Activated naive CD8-positive, alpha-beta T cell treated with anti-CD3 and anti-CD28 coated beads, Interleukin-2, amount 50 U/mL, for 16 hours (primary cell): ENCODE measurements at places on chromosomes 5 and 9.

- no peak for DNase-seq
These were observed 73.6 kb downstream of the FBXL7 start for GRCh38 chr5:15573590-15573989.

- no peak for DNase-seq
These were observed 290.5 kb downstream of the DOCK8 start for GRCh38 chr9:504921-505740.

DNA sequence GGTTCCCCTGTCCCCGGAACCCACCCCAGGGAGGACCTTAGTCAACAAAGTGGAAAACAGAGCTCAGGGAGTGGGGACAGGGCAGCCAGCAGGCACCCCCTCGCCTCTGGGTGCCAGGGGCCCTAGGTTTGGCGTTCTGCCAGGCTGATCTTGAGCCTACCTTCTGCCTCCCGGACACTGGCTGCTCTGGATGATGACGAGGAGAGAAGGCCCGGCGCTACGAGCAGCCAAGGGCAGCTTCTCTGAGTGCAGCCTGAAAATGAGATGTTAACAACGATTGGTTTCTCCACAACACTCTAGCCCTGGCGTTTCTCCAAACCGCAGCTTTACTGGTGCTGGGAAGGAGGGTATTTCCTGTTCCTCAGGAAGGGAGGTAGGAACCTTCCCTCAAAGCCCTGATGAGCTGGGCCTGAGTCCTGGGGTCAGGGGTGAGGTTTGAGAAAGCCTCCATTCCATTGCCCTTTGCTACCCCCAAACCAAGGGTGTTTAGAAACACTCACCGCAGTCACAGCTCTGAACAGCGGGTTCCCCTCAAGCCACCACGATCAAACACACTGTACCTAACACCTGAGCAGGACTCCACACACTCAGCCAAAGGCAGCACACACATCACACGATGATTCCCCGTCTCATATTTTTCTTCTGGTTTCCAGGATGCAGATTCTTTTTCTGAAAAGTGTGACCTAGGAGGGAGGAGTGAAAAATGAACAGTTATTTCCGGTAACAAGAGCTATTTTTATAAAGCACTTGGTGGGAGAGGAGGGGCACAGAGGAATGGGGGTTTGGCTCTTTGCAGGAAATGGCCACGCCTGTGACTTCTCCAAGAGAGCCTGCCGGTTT, at the start of gene STING1:
TSS of gene STING1 (minus strand) at position 709 of the 840 bp plus-strand sequence. CDS start 1,054 bp downstream, outside the sequence.
- no peak for DNase-seq

- DNase-seq: no peak
These were observed 63.6 kb downstream of the RNF180 start for GRCh38 chr5:64229163-64229774.

- no peak for DNase-seq
These were observed 10.1 kb downstream of the FBXL7 start for GRCh38 chr5:15510092-15510491.

GRCh38 chr5:36363744-36364143, 62.0 kb upstream of the RANBP3L start:
- DNase-seq: no peak

- no peak for DNase-seq
These were observed 60.6 kb upstream of the TMEM215 start for GRCh38 chr9:32722704-32723103.

- no peak for DNase-seq
These were observed 393.5 kb downstream of the DMAC1 start for GRCh38 chr9:7405924-7406604.

- no peak for DNase-seq
These were observed 17.8 kb downstream of the C9orf85 start for GRCh38 chr9:71929223-71929622.

DNA sequence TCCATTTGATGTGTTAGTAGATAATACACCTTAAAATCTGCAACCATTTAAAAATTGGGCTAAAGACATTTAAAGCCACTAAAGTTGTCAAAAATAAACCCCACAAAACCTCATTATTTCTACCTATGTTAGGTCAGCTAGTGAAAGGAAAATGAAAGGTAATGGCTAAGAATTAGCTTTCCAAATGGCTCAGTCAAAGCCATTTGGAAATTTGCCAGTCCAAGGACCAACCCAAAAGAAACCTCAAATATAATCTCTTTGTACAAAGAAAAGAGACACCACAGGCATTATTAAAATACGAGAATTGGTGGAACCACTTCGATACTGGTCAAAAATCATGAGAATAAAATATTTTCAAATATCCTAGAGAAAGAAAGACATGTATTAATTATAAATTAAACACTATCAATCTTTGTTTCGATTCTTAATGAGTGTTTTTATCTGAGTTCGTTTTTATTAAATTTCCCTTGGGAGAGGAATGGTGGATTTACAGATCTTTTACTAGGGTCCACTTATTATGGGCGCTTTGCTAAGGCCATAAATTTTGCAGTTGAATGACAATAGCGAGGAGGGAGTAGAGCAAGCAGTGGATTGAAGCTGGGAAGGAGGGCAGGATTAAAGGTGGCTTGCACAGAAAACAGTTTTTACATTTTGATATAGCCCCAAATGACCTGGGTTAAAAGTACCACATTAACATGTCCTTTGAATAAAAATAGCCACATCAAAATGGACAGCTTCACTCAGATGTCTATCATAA, 116.8 kb upstream of the SHB start:
- DNase-seq: no peak

GRCh38 chr9:7899753-7900152, 100.2 kb upstream of the DMAC1 start:
- no peak for DNase-seq

DNA sequence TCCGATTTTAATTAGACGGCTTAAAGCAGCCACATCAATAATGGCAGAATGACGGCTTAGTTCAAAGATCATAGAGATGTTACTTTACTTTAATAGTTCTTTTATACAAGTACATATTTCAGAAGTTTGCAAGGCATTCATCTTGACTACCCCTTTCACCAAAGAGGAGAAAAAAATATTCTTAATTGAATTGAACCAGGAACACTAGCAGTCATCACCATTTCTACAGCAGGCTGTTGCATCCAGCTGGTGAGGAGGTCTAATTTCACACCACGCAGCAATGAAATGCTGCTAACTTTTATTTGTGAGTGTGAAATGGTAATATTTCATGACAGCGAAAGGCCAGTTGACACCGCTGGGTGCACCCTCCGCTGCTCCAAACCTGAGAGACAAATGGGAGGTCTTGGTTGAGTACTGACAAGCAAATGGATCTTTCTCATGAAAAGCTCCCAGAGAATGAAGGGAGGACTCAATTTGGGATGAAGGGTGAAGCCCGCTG, 322.2 kb downstream of the GLIS3 start:
- no peak for DNase-seq

DNA sequence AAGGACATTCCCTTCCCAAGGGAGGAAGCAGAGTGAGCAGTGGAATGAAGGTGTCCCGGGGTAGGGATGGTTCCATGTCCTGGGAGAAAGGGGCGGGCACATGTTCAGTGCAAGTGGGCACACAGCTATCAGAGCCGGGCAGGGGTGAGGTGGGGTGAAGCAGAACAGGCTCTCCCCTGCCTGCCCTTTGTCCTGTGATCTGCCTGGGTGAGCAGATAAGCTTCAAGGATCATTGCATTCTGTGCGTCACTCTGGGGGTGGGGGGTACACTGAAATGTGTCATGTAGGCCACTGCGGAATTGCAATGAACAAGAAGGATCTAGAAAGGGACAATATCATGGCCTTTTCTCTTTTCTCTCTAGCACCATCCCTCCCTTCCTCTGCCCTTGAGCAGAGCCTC, 61.7 kb upstream of the SHB start:
- no peak for DNase-seq

DNA sequence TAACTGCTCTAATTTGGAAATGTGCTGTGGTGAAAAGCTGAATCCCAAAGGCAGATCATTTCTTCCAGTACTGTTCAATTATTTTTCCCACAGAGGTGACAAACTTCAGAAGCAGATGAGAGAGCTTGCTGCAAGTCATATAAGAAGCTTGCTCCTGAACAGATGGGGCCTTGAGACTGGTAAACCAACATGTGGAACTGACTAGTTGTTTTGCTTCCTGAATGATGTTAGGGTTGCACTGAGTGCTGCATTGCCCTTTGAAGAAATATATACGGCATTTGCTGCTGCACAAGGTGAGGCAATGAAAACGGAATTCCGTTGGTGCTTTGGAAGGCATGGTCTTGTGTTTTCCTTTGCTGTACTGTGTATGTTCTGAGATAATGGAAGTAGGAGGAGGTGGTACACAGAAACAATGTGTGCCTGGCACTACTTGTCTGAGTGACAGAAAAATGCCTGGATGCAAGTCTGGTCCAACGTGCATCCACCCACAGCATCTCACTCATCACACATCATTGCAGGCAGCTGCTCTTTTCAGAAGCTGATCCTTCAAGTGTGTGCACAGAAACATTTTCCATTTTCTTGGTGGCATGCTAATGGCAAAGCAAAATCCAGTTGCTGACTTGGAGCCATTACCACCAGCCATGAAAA, 76.9 kb downstream of the ANKH start:
- no peak for DNase-seq

DNA sequence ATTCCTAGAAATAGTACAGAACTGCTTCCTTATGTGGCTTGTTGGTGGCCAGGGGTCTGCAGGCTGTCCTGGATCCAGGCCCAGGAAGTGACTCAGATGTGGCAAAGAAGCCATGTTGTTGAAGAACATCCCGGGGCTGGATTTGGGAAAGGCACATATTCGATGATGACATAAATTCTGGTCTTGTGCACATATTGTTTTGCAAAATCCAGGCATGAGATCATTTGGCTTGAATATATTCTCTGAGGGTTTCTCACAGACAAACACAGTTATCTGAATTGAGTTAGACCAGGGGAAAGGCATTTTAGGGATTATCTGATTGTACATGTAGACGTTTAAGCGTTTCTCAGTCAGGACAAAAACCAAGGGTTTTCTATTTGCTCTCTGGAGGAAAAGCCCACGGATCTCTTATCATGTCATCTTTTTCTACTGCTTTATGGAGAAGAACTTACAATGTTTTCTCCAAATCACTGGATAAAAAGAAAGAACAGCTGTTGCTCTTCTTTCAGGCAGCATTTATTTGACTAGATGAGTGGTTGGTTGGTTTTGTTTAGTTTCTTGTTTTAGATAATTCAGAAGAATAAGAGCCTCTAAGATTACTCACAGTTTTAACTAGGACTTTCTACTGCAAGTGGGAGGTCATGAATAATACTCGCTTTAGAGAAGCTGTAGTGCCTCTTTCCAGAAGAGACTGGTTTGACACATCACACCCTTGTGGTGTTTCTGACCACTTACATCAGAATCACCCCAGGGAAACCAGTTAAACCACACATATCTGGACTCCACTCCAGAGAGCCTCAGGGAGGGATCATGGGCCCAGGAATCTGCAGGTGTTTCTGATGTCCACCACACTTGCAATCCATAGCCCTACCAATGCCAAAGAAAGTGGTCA, 29.5 kb upstream of the LHFPL2 start:
- DNase-seq: no peak

- DNase-seq: no peak
These were observed 184.4 kb downstream of the CD180 start for GRCh38 chr5:67012171-67012570.

DNA sequence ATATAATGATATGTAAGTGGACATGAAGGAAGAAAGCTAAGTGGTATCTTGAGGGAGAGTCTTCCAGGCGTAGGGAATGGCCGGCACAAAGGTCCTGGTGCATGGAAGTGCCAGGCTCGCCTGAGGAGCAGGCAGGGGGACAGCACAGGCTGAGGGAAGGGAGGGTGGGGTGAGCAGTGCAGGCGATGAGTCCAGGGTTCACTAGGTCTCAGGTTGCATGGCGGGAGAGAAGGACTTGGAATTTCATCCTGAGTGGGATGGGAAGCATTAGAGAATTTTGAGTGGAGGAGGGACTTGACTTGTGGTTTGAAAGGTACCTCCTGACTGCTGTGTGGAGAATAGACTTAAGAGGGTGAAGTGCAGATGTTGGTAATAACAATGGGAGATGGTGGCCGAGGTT, 268.9 kb downstream of the ARHGEF28 start:
- DNase-seq: no peak

DNA sequence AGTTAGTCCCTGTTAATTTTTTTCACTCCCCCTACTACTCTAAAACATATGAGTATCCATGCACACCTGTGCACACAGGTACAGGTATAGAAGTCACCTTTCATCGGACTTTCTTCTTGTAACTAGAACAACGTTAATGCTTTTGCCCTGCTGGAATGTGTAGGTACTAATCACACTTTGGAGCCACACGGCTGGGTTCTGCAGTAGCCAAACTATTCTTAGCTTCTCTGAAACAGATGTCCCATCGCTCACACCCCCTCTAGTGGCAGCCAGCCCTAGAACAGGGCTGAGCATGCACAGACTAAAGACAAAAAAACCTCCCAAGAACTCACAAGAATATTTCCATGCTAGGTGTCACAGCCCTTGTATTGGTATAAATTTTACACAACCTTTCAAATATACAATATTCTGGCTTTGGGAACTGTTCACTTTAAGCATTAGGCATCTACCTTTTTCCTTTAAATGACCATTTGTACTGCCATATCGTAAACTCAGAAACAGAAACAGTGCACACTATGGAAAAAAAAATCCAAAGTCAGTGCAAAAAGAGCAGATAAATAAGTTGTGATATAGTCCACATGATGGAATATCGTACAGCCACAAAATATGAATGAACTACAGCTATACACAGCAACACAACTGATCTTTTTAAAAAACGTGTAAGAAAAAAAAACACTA, 64.0 kb downstream of the RETREG1 start:
- DNase-seq: peak; percentile 32

- no peak for DNase-seq
These were observed 170.1 kb downstream of the GADD45G start for GRCh38 chr9:89774858-89775370.

DNA sequence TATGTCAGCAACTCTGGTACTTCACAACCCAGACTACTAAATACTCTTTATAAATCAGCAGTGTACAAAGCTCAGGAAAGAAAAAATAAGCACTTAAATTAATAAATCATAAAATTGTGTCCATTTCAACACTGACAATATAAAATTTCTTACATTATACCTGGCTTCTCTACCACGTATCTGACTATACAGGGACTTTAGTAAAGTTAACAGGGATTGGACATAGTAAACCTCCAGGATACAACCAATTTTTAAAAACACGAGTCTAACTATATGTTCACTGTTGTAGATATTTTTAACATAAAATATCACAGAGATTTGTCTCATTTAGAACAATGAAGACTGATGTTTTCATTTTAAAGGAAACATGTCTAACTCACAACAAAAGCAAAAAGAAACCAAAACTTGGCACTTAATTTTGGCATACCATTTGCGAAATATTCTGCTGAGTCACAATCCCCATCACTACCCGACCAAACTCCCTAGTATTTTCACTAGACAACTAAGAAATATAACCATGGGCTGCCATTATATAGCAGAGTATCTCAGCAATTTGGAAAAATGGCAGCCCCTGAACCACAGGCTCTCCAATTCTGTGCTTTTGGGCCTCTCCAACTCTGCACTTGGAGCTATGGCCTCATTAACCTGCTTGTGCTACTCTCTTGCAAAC, 14.4 kb downstream of the FAM169A start:
- DNase-seq: no peak
